ENCODE measurements at places on chromosomes 1 and 21.

GRCh38 chr1:156845055-156845952 is 13.6 kb downstream of the INSRR start:
- peaks cover 17% of the 10 kb centered on the region for H3K4me1 ChIP-seq
- no peak overlapping the region for H3K4me3 ChIP-seq
- H3K27me3 ChIP-seq: peaks cover 15% of the 10 kb centered on the region
- H3K36me3 ChIP-seq: no peaks in the 10 kb centered on the region
- DNase-seq: no peak
- H3K27ac ChIP-seq: no peak overlapping the region

DNA sequence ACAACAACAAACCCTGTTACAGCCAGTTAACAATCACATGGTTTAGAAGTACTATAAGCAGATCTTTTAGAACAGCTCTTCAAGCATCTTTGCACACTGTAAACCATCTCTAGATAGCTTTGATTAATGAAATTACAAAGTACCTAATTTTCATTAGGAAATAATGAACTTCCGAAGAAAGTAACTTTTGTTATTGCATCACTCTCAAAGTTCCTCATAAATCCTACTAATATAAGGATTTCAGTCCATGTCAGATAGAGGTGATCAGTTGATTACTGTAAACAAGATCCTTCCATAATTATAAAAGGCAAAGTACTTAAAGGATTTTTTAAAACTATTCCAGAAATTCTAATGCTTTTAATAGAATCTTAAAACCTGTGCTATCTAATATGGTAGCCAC is 58.2 kb downstream of the FAF1 start:
- no peak overlapping the region for H3K4me3 ChIP-seq
- no peak for DNase-seq
- H3K4me1 ChIP-seq: no peaks in the 10 kb centered on the region
- H3K27me3 ChIP-seq: no peaks in the 10 kb centered on the region
- H3K36me3 ChIP-seq: no peaks in the 10 kb centered on the region
- H3K27ac ChIP-seq: no peak overlapping the region

DNA sequence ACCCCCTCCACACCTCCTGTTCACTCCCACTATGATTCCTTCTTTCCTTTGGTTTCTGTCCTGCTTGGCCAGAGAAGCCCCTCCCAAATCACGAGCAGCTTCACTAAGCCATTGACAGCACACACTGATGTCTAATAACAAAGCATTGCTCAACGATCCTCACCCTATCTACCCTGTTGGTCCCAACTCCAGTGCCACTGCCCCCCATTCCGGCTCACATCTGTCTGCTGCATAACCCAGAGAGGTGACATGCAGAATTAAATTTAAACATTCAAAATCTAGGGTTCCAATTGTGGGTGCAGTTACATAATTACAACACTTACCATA is 236.9 kb downstream of the TTLL7 start:
- peaks cover 5% of the 10 kb centered on the region for H3K4me1 ChIP-seq
- H3K27me3 ChIP-seq: no peaks in the 10 kb centered on the region
- no peak overlapping the region for H3K4me3 ChIP-seq
- DNase-seq: no peak

DNA sequence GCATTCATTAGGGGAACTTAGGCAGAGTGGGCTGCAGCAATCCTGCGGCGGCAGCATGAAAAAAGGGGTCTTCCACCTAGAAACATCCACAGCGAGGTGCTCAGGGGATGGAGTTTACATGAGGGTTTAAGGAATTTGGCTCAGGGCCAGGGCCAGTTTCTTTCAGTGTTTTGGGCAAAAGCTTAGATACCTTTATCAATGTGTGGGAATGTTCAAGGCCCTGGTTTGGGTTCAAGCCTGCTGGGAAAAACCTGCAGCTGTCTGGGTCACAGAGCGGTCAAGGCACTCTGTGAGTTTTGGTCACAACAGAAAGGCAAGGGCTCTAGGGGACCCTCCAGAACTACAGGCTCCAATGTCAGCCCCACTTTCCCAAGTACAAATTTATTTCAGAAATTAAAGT is 230.3 kb downstream of the DISC1 start:
- no peaks in the 10 kb centered on the region for H3K4me1 ChIP-seq
- H3K27ac ChIP-seq: no peak overlapping the region

DNA sequence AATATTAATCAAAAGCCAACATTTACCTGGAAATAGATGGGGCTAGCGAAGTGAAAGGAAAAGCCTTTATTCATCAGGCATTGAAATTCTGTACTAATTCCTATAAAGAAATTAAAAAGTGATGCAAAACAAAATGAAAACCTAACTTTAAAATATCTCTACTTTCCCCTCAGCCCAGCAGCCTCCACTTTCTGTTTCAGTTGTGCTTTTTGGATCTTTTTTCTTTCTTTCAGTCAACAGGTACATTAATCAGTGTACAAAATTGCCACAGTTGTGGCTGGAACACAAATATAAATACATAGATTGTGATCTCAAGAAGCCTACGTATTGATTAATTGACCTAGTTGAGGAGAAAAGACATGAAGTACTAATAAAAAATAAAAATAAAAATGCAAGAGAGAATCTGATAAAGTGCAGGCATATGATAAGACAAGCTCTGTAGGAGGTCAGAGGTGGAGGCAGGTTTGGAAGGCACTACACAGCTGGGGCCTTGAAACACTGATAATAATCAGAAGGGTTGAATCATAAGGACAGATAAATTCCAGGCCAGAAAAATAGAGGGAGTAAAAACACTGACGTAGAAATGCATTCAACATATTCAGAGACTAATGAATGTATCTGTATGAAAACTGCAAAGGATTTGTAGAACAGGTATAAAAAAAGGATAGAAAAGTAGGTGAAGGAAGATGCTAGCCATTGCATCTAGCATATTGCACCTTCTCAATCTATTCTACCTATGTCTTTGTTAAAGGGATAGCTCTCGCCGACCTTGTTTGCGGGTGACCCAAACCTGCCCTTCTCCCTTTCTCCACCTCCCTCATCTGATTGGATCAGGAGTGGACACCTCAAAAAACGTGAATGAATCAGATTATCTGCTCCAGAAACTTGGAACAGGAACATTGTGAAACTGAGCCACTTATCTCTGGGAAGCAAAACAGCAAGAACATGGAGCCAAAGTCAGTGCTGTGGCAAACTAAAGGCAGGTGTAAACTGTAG is 607.8 kb upstream of the ADGRL2 start:
- DNase-seq: no peak
- no peaks in the 10 kb centered on the region for H3K4me1 ChIP-seq
- H3K36me3 ChIP-seq: no peaks in the 10 kb centered on the region

GRCh38 chr1:172278478-172278877 is 142.0 kb upstream of the C1orf105 start:
- no peaks in the 10 kb centered on the region for H3K4me1 ChIP-seq
- H3K27me3 ChIP-seq: no peaks in the 10 kb centered on the region
- H3K27ac ChIP-seq: no peak overlapping the region
- no peaks in the 10 kb centered on the region for H3K36me3 ChIP-seq

- no peaks in the 10 kb centered on the region for H3K36me3 ChIP-seq
- no peaks in the 10 kb centered on the region for H3K27me3 ChIP-seq
- H3K27ac ChIP-seq: peak within 1 kb of the TSS; percentile 80
Observed at GRCh38 chr1:225427235-225428067, at the start of gene LBR. LBR (minus strand) TSS chr1:225428038; CDS start chr1:225424075, 3,963 bp downstream.

DNA sequence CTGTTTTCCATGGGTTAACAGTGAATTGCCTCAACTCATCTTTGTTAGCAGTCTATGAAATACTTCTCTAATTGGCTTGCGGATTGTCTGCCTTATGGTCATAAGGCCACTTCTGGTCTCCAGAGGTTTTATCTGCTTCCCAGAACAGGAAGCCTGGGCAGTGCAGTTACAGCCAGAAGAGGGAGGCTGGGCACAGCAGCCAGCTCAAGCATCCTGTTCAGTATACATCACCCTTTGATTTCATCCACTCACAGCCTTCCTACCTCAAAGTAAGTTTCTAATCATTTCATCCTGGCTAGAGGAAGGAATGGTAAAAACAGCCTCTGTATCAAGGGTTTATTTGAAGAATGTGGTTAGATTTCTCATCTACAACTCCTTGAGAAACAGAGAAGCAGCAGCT is 311.5 kb upstream of the DEPDC1 start:
- H3K27me3 ChIP-seq: no peaks in the 10 kb centered on the region
- no peak overlapping the region for H3K27ac ChIP-seq
- no peaks in the 10 kb centered on the region for H3K36me3 ChIP-seq
- no peak for DNase-seq
- H3K4me3 ChIP-seq: no peak overlapping the region

Data from thyroid gland (tissue), 4 donors.